ENCODE measurements at places on chromosomes 7 and 10.

GRCh38 chr7:155299535-155300202 lies 2.0 kb downstream of the INSIG1 start:
- no peak for DNase-seq

DNA sequence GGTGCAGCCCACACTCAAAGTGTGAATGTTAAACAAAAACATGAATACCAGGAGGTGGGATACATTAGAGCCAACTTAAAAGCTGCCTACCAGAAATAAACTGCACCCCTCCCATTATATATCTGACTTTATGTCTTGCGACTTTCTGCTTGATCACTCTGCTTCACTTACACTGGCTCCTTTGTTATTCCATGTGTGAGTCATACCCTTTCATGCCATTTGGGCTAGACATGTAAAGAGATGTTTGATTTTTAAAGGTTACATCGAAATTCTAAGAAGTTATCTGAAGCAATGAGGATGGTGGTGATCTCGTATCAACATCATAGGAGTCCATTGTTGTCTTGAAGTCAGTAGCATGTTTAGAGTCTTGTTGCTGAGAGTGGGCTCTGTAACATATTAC lies 31.6 kb upstream of the ETV1 start:
- DNase-seq, result no peak

GRCh38 chr10:103193820-103194529 lies 903 bp upstream of the NT5C2 start:
- no peak for DNase-seq

GRCh38 chr10:129500617-129501339 lies 33.7 kb downstream of the MGMT start:
- DNase-seq, result no peak

GRCh38 chr10:77630507-77630848 lies 7.1 kb downstream of the KCNMA1 start:
- no peak for DNase-seq

GRCh38 chr7:158301207-158301606 lies 286.4 kb downstream of the PTPRN2 start:
- no peak for DNase-seq

DNA sequence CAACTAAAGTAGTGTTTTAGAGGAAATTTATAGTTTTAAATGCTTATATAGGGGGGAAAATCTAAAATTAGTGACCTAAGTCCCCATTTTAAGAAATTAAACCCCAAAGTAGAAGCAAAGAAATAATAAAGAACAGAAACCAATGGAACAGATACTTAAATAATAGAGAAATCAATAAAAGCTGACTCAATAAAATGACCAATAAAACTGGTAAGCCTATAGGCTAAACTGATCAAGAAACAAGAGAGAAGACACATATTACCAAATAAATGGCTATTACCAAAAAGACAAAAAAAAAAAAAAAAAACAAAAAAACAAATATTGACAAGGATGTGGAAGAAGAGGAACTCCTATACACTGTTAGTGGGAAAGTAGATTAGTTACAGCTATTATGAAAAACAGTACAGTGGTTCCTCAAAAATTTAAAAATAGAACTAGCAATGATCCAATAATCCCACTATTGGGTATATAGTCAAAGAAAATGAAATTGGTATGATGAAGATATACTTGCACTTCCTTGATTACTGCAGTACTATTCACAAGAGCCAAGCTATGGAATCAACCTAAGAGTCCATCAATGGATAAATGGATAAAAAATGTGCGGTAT lies 53.2 kb downstream of the SLC18A2 start:
- DNase-seq, result no peak

DNA sequence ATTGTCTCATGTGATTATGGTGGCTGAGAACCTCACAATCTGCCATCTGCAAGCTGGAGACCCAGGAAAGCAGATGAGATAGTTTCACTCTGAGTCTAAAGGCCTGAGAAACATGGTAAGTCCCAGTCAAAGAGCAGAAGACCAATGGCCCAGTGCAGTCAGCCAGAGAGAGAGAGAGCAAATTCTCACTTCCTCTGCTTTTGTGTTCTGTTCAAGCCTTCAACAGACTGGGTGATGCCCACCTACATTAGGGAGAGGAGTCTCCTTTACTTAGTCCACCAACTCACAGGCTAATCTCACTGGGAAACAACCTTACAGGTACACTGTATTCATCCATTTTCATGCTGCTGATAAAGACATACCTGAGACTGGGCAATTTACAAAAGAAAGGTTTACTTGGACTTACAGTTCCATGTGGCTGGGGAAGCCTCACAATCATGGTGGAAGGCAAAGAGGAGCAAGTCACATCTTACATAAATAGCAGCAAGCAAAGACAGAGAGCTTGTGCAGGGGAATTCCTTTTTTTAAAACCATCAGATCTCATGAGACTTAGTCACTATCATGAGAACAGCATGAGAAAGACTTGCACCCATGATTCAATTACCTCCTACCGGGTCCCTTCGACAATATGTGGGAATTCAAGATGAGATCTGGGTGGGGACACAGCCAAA lies 4.7 kb upstream of the FRMPD2 start:
- no peak for DNase-seq

- no peak for DNase-seq
These were observed 28.5 kb downstream of the OSBPL3 start for GRCh38 chr7:24951441-24951980.

DNA sequence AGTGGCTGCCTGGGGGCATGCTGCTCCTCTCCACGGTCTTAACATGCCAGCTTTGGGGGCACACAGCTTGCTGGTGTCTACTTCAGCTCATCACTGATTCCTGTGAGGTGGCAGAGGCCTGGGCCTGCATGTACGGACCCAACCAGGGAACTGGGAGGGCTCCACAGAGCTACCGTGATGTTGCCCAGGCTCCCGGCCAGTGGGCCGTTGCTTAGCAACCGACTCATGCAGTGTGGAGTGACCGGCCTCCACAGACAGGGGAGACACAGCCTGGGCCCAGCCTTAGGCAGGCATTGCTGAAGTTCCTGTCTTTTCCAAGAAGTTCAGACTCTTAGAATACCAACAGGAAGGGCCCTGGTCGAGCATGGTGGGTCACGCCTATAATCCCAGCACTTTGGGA lies 25.8 kb upstream of the SH2B2 start:
- DNase-seq, result no peak

DNA sequence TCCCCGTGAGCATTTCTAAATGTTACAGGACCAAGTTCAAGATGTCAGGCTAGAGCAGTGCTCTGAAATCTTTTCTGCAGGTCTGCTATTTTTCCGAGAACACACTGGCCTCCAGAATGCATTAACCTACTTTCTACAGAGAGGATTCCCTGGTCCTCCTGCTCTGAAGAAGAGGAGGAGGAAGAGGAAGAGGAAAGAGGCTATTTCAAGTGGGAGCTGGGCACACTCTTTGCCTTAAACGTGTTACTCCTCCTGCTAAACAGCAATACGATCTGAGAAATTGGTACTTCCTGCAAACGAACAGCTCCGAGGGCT lies 157.4 kb downstream of the FRMD4A start:
- DNase-seq, result no peak

GRCh38 chr10:3415038-3415736 lies 242.6 kb upstream of the PITRM1 start:
- DNase-seq, result no peak

GRCh38 chr7:37666026-37666799 lies 17.4 kb upstream of the GPR141 start:
- DNase-seq, result no peak

GRCh38 chr7:116780966-116781365 lies 81.4 kb upstream of the CAPZA2 start:
- DNase-seq, result no peak

- DNase-seq, result no peak
These were observed 227.7 kb downstream of the FANK1 start for GRCh38 chr10:126124046-126124445.

DNA sequence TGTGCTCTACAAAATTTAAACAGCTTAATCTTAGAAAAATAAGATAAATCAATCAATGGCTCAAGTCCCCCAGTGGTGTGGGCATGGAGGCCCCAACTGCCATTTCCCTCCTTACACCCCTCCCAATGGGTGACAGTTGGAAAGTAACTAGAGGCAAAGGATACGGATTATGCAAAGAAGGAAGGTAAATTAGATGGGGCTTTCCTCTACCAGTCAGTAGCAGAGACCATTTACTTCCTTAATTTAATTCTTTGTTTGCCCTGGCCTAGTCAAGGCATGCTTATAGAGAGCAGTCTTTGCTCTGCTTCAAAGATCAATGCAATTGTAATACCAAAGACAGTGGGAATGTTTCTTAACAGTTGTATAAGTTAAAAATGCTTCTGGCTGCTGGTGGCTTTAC lies 63.3 kb upstream of the PAPSS2 start:
- no peak for DNase-seq

- DNase-seq, result no peak
These were observed 195.7 kb upstream of the GPR26 start for GRCh38 chr10:123470336-123470921.
